ENCODE measurements at places on chromosomes 7 and 10.

DNA sequence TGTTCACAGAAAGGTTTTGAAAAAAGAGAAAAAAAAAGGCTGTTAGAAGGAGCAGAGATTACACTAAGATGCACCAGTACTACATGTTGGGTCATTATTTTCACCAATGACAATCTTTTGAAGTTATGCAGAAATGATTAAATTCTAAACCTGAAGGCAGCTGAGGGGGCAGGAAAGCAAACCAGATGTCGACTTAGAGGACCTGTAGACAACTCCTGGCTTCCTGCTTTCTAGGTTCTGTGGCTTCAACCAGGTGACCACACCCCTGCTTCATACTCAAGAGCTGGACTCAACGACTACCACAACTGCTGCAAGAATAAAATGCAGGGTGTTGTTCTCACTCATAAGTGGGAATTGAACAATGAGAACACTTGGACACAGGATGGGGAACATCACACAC lies 30.0 kb downstream of the MYOF start:
- DNase-seq, result no peak

GRCh38 chr7:4659551-4660286 lies 22.4 kb upstream of the FOXK1 start:
- DNase-seq, result no peak

- DNase-seq, result no peak
These were observed 25.2 kb downstream of the GRID1 start for GRCh38 chr10:86341361-86341811.

DNA sequence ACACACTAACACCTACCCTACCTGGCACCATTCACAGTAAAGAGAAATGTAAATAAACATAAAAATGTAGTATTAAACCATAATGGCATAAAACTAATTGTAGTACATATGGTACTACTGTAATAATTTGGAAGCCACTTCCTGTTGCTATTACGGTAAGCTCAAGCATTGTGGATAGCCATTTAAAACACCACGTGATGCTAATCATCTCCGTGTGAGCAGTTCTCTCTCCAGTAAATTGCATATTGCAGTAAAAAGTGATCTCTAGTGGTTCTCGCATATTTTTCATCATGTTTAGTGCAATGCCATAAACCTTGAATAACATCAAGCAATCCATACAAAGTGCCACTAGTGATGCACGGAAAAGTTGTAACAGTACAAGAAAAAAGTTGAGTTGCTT lies 75.4 kb downstream of the CFTR start:
- DNase-seq, result no peak

- DNase-seq, result no peak
These were observed 202.9 kb downstream of the TRIL start for GRCh38 chr7:28755255-28755654.

- no peak for DNase-seq
These were observed 26.5 kb downstream of the DNAJB12 start for GRCh38 chr10:72328045-72328828.

DNA sequence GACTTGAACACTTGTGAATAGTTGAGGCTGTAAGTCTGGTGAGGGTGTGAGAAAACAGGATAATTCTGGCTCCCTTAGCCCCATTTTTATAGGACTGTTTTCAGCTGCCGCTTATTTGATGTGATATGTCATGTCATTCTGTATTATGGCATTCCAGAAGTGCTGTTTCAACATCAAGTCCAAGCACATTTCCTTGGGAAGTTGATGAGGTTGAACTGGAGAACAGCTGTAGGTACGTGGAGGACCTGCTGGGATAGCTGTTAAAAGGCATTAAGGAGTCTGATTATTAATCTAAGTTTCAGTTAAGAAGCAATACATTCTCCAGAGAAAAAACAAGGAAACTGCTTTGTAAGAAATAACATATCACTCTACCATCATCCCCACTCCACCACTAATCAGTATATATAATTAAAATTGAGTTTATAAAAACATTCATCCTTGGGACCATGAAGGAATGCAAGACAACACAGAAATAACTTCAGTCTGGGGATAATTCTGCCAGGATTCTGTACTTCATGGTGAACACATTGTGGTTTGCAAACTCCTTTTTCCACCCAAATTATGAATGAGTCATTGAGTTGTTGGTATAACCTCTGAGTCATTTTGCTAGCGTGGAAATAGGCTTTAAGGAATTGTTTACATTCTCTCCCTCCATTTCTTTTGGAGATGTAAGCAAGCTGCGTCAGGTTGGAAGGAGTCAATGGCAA lies 39.9 kb upstream of the TMEM229A start:
- DNase-seq, result no peak

DNA sequence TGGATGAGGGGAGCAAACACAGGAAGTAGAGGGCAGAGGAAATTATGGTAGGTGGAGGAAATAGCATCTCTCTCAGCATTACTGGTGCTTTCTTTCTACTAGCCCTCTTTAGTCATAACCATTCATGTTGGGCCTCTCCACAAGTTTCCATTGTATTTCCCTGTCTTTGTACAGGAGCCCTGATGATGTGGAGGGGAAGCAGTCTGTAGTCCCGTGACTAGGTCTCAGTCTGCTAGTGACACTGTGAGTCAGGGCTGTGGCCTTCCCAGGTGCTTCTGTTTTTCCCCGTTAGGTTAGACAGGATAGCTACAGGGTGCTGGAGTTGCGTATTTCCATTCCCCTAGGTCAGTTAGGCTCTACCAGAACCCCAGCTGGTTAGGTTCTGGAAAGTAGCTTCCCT lies 82.9 kb upstream of the NAMPT start:
- no peak for DNase-seq

DNA sequence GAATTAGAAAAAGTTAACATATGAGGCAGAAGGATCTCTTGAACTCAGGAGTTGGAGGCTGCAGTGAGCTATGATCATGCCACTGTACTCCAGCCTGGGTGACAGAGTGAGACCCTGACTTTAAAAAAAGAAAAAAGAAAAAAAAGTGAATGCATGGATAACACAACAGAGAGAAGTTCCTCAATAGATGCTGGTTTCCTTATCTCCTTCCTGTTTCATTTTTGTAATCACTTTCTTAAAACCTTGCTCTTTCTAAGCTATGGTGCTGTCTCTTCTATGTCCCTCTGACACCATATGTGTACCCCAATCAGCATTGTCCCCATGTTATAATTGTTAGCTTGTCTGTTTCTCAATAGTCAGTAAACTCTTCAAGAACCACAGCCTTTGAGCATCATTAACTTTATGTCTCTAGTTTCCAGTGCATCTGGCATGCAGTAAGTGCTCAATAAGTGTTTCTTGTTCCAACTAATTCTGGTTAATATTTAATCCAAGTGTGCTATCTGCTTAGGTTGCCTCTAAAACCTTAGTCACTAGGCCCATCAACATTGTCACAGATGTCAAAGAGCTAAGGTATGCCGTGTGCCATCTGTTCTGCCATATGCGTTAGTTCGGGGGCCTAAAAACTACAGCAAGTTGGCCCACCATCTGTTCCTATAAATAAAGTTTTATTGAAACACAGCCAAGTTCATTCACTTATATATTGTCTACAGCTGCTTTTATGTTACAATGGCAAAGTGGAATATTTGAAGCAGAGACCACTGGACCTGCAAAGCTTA lies 36.2 kb downstream of the MPP7 start:
- DNase-seq, result no peak

- no peak for DNase-seq
These were observed 1.3 kb upstream of the CLDN12 start for GRCh38 chr7:90401989-90402388.

GRCh38 chr10:24834869-24835268 lies 111.2 kb upstream of the ARHGAP21 start:
- no peak for DNase-seq

- no peak for DNase-seq
These were observed 910 bp downstream of the WIPF3 start for GRCh38 chr7:29806995-29807841.

GRCh38 chr10:91567815-91568214 lies 65.1 kb downstream of the PPP1R3C start:
- DNase-seq, result no peak

DNA sequence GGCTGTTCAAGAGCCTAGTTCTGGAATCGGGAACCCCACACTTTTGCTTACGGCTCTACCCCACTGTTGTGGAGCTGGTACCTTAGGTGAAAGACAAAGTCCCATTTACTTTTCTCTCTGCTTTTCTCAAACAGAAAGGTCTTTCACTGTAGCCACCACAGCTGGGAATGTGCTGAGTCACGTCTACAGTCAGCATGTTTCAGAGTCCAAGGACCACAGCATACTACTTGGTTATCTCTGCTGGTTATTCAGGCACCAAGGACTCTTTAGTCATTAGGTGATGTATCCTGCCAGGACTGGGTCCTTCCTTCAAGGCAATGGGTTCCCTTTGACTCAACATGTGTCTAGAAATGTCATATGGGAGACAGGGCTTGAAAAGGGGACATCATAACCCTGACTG lies 266.8 kb upstream of the STEAP1 start:
- no peak for DNase-seq

DNA sequence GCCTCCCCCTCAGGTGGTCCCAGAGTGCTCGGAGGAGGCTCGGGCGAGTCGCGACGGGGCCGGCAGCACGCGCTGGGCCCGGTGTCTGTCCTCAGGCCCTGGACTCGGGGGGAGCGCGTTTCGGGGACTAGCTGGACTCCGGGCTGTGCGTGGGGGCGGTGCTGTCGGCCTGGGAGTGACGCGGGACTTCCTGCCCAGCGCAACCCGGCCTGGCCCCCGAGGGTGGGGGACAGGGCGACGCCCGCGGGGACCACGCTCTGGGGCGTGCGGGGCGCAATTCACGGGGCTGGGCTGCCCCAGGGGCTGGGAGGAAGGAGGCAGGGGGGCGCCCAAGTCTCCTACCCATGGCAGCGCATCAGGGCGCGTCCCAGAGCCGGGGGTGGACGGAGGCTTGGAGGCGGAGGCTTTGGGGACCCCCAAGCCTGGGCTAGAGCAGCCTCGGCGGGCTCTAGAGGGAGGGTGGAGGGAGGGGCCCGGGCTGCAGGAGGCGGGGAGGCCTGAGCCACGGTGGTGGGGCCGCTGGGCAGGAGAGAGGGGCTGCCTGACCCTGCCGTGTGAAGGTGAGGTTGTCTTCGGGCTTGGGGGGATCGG lies 2.3 kb upstream of the VENTX start:
- no peak for DNase-seq

DNA sequence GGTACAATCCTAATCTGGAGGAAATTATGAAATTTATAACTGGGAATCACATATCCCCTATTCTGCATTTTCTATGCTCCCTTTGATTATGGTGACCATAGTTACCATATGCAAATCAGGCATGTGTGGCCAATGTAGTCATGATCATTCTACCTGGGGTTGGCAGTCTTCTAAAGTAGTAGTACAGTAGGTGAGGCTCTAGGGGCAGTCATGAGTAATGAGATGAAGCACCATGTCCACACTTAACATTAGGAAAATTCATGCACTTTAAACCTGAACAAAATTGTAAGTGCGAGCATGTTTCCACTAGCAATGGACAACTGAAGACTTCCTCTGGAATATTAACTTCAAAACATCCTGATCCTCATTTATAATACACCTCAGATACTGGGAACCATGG lies 545.9 kb downstream of the SUGCT start:
- DNase-seq, result no peak

- no peak for DNase-seq
These were observed 12.7 kb upstream of the TTYH3 start for GRCh38 chr7:2619116-2619515.

DNA sequence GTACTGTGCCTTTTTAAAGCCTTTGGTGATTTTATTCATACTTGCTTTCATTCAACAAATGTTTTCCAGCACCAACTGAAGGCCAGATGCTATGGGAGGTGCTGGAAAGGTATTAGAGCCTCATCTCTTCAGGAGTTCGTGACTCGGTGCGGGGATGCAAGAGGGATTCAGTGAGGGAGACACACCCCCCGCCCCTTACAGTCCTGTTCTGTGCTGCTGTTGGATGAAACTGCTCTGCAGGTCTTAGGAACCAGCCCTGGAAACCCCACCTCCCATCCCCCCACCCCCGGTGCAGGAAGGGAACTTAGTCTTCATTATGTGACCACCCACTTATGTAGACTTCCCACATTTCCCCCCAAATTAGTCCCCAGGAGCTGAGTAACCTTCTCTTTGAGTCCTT lies 110.4 kb downstream of the INSYN2A start:
- DNase-seq, result no peak

GRCh38 chr10:28587270-28587969 lies 54.5 kb downstream of the WAC start:
- DNase-seq, result no peak

DNA sequence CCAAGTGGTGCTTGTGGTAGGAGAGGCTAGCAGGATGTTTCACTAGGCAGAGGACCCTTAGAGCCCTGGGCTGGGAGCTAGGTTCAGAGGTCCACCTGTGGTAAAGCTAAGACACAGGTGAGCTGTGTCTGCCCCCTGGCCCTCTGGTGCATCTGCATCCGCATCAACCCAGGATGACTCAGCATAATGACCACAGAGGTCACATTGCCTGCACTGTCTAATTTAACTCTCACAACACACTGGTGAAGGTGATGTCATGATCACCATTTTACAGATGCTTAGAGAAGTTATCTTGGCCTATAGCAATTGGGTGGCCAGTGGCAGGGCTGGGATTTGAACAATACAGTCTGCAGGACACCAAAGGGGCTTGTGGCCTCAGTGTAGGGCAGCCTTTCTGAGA lies 33.1 kb downstream of the HABP2 start:
- DNase-seq, result no peak

DNA sequence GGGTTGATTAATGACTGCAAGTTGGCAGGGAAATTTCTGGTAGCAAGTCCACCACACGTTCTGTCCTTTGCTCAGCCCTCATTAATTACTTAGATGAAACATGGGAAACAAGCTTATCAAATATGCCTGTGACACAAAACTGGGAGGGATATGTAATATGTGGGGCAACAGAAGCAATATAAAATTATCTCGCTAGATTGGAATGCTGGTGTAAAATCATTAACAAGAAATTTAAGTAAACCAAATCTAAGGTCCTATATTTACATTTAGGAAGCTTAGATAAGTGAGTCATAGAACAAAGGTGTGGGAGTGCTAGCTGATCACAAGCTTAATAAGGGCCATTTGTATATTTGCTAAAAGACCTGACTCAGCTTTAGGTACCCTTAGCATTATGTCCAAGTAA lies 23.5 kb downstream of the TRPV5 start:
- DNase-seq, result no peak

DNA sequence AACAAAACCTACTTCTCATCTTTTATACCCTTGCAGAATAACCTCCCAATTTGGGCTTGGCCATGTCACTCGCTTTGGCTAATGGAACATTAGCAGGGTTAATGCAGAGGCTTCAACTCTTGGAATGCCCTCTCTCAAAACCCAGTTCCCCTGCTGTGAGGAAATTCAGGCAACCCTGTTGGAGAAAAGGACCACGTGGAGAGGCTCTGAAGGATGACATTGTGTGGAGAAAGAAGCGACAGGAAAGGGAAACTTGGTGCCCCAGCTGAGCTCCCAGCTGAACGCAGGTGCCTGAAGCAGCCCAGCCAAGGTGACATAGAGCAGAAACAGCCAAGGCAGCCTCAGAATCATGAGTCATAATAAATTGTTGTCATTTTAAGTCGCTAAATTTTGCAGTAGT lies 214.2 kb upstream of the GHITM start:
- no peak for DNase-seq

- DNase-seq, result no peak
These were observed 102.7 kb downstream of the EVX1 start for GRCh38 chr7:27345164-27345887.
